ENCODE measurements at places on chromosomes 13 and 19. TPM values are rescaled to one million over a fixed set of nuclear protein-coding genes. Genes with fewer than 3 reads are reported as not detected.
A peak's percentile ranks its signal among the peaks of the same experiment; 100 is the strongest.

DNA sequence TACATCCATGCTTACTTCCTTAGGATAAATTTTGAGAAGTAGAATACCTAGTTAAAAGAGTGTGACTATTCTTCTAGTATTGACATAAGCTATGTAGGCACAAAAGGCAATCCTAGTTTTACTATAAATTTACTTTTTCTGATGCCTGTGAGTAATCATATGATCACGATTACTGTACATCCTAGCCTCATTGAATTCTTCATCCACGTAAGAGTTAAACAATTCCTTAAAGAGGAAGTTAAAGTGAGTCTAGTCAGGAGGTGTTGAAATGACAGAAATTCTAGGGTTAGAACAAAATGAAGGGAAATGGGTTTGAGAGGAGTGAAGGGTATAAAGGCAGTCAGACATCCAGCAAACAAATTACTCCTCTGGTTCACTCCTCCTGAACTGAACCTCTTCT, at the start of gene ACOD1:
ACOD1 (plus strand) TSS at position 363 of the 400 bp plus-strand sequence. CDS start 48 bp downstream, outside the sequence.
- no peak within 1 kb of the TSS for H3K27ac ChIP-seq
- no peaks in the 10 kb centered on the region for H3K36me3 ChIP-seq
- H3K27me3 ChIP-seq = no peaks in the 10 kb centered on the region
- H3K4me3 ChIP-seq = no peak within 1 kb of the TSS
- DNase-seq = no peak

GRCh38 chr19:11598103-11598483, 810 bp downstream of the ZNF627 start:
- peaks cover 5% of the 10 kb centered on the region for H3K4me1 ChIP-seq
- DNase-seq = no peak
- H3K4me3 ChIP-seq = peak overlapping the region; percentile 96
- H3K36me3 ChIP-seq = peaks cover 34% of the 10 kb centered on the region

DNA sequence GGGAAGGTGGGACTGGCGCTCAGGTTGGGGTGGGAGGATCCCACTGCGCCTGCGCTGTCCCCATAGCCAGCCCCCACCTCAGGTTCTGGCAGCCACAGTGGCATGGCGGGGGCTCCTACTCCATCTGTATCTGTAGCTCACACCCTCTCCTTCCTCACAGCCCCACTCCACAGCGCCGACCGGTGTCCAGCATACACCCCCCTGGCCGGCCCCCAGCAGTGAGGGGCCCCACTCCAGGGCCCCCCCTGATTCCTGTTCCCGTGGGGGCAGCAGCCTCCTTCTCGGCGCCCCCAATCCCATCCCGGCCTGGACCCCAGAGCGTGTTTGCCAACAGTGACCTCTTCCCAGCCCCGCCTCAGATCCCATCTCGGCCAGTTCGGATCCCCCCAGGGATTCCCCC, 6.0 kb downstream of the TMED1 start:
- peaks cover 27% of the 10 kb centered on the region for H3K36me3 ChIP-seq
- peaks cover 3% of the 10 kb centered on the region for H3K4me1 ChIP-seq
- no peak overlapping the region for H3K4me3 ChIP-seq
- H3K27ac ChIP-seq = no peak overlapping the region

GRCh38 chr13:48165063-48165462, 67.9 kb upstream of the ITM2B start:
- no peak overlapping the region for H3K4me3 ChIP-seq
- no peaks in the 10 kb centered on the region for H3K27me3 ChIP-seq
- no peak for DNase-seq
- no peaks in the 10 kb centered on the region for H3K36me3 ChIP-seq
- no peak overlapping the region for H3K27ac ChIP-seq

- no peak overlapping the region for H3K4me3 ChIP-seq
- no peaks in the 10 kb centered on the region for H3K36me3 ChIP-seq
- H3K27me3 ChIP-seq = no peaks in the 10 kb centered on the region
- DNase-seq = no peak
These were observed 2.7 kb upstream of the ZBTB7A start for GRCh38 chr19:4069331-4069959.

GRCh38 chr13:28526876-28527275, 31.9 kb upstream of the FLT1 start:
- no peaks in the 10 kb centered on the region for H3K36me3 ChIP-seq
- DNase-seq = no peak
- no peaks in the 10 kb centered on the region for H3K4me1 ChIP-seq
- H3K27me3 ChIP-seq = peaks cover 46% of the 10 kb centered on the region

GRCh38 chr13:112521073-112521685, 66.8 kb downstream of the TUBGCP3 start:
- no peak for DNase-seq
- H3K27ac ChIP-seq = no peak overlapping the region
- H3K4me3 ChIP-seq = no peak overlapping the region
- no peaks in the 10 kb centered on the region for H3K27me3 ChIP-seq
- H3K36me3 ChIP-seq = peaks cover 44% of the 10 kb centered on the region
- H3K4me1 ChIP-seq = no peaks in the 10 kb centered on the region

DNA sequence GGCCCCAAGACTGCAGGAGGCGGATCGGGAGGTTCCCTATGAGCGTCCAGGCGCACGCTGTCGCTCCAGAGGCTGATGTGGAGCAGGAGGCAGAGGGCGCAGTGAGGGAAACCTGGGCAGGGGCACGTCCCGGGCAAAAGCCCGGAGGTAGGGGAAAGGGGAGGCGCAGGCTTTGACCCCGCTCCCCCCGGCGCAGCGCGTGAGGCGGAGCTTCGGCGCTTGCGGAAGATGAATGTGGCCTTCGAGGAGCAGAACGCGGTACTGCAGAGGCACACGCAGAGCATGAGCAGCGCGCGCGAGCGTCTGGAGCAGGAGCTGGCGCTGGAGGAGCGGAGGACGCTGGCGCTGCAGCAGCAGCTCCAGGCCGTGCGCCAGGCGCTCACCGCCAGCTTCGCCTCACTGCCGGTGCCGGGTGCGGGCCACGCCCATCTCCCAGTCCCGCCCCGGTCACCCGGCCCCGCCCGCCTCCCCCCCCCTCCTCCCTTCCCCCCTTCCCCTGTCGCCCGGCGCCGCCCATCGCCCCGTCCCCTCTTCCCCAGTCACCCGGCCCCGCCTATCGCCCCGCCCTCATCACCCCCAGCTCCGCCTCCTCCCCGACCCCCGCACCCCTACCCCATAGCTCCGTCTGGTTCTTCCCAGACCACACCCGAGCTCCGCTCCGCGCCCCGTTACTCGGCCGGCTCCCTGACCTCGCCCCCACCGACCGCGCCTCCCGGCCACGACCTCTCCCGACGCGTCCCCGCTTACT, 4.1 kb downstream of the HMG20B start:
- H3K27me3 ChIP-seq = no peaks in the 10 kb centered on the region
- peaks cover 13% of the 10 kb centered on the region for H3K36me3 ChIP-seq
- no peak overlapping the region for H3K27ac ChIP-seq
- H3K4me1 ChIP-seq = peaks cover 5% of the 10 kb centered on the region
- no peak overlapping the region for H3K4me3 ChIP-seq

GRCh38 chr13:25213715-25214114, 41.6 kb upstream of the AMER2 start:
- DNase-seq = no peak
- no peaks in the 10 kb centered on the region for H3K36me3 ChIP-seq
- no peak overlapping the region for H3K27ac ChIP-seq
- H3K4me1 ChIP-seq = no peaks in the 10 kb centered on the region
- H3K4me3 ChIP-seq = no peak overlapping the region
- H3K27me3 ChIP-seq = peaks cover under 1% of the 10 kb centered on the region

The NTF4 gene
- 1.6 TPM for polyA plus RNA-seq

The MYBPC2 gene
- polyA plus RNA-seq = not detected

GRCh38 chr13:47798194-47798593, 202.9 kb downstream of the SUCLA2 start:
- no peak overlapping the region for H3K27ac ChIP-seq
- no peaks in the 10 kb centered on the region for H3K36me3 ChIP-seq
- no peaks in the 10 kb centered on the region for H3K27me3 ChIP-seq
- H3K4me1 ChIP-seq = no peaks in the 10 kb centered on the region
- no peak for DNase-seq

DNA sequence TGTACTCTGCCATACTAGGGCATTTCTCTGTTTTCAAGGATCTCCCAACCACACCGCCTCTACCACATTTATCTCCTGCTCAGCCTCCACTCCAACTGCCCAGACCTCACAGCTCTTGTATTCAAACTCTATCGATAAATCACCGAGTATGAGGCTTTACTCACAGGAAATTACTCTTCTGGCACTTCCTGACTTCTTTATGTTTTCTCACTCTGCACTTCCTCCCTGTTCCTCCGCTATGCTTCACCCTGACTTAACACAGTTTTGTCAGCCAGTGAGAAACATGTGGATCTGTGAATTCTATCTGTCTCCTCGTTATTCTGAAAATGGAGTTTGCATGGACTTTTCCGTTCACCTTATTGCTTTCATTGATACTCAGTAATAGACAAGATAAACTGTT, 2.6 kb upstream of the CARD8 start:
- no peaks in the 10 kb centered on the region for H3K36me3 ChIP-seq
- no peaks in the 10 kb centered on the region for H3K27me3 ChIP-seq
- H3K27ac ChIP-seq = peak overlapping the region; percentile 26
- H3K4me1 ChIP-seq = no peaks in the 10 kb centered on the region
- DNase-seq = no peak
- H3K4me3 ChIP-seq = no peak overlapping the region

DNA sequence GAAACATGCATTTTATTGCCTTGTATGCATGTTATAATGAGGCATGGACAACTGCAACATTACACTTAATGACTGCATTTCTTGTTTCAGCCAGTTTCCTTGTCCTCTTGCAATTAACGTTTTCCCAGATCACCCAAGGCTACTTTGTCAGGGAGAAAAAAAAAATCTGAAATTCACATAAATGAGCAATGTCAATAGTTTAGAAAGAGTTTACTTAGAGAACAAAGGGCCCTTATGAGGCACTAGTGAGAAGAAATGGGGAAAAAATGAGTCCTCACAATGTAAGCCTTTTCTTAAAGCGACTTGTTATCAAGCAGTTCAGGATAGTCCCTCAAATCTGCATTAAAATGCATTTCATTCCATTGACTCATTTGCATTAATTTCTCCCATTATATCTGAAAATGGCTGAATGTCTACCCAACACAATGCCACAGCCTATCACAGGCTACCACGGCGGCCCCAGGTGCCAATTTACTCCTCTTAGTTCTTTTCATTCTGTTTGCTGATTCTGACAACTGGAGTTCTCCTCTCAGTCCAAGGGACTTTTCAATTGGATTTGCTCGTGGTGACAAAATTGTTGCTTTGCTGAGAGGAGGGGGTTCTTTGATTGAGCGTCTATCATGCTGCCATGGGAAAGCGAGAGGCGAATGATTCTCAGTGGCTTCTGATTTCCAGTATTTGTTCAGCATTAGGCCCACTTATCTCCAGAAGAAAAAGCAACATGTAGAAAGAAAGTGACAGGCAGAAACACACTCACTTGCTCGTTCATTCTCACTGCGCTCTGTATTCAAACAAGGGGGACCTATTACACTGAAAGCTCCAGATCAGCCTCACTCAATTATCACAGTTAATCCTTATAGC, 107.1 kb downstream of the DACH1 start:
- H3K4me1 ChIP-seq = no peaks in the 10 kb centered on the region
- no peaks in the 10 kb centered on the region for H3K36me3 ChIP-seq
- DNase-seq = no peak

DNA sequence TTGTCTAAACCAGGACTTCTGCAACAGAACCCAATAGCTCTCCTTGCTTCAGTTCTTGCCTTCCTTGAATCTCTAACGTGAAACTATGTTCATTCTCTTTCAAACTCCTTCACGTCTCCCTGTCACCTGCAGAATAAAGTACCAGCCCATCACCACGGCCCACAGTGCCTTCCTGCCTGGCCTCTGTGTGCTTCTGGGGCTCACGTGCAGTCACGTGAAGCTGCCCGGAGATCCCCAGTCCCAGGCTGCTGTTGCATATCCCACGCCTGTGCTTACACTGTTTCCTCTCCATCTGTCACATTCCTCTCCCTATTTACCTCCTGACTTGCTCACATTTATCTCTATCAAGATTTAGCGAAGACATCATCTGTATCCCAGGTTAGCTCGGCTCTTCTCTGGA, 102.8 kb downstream of the STARD13 start:
- no peak overlapping the region for H3K27ac ChIP-seq
- peaks cover 38% of the 10 kb centered on the region for H3K4me1 ChIP-seq
- no peaks in the 10 kb centered on the region for H3K27me3 ChIP-seq
- DNase-seq = no peak
- no peak overlapping the region for H3K4me3 ChIP-seq

- no peak overlapping the region for H3K4me3 ChIP-seq
- H3K27ac ChIP-seq = no peak overlapping the region
These were observed 1140.4 kb downstream of the PCDH9 start for GRCh38 chr13:66089711-66090110.

DNA sequence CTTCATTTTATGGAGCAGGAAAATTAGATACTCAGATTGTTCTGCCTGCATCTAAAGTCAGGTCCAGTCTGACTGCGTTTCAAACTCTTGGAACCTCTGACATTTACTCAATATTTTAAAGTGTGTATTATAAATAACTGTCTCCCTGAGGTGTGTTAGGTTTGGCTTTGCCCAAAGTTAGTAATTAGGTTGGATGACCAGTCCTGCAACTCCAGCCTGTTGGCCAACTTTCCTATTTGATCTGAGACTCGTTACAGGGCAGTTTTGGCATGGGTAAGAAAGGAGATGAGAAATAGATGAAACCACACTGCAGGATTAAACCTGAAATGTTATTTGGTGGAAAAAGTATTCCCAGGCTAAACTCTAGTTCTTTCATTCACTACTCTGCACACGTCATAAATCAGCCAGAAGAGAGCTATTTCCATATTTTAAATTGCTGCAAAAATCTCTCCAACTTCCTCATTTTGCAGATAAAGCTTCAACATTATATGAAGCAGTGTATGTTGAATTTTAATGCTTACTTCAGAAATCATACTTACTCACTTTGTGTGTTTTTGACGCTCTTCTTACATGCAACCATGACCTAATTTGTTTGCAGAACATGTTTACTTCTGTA, 357.1 kb downstream of the DCT start:
- DNase-seq = no peak
- no peaks in the 10 kb centered on the region for H3K36me3 ChIP-seq
- no peak overlapping the region for H3K27ac ChIP-seq
- H3K4me3 ChIP-seq = no peak overlapping the region

GRCh38 chr19:35458731-35459391, 10.8 kb downstream of the FFAR2 start:
- no peaks in the 10 kb centered on the region for H3K36me3 ChIP-seq
- H3K27me3 ChIP-seq = peaks cover 29% of the 10 kb centered on the region

The CCDC70 gene
- not detected for polyA plus RNA-seq

The CASP14 gene
- polyA plus RNA-seq = not detected

Data from SK-N-SH (cell line).